ENCODE measurements at places on chromosomes 11 and 22.

DNA sequence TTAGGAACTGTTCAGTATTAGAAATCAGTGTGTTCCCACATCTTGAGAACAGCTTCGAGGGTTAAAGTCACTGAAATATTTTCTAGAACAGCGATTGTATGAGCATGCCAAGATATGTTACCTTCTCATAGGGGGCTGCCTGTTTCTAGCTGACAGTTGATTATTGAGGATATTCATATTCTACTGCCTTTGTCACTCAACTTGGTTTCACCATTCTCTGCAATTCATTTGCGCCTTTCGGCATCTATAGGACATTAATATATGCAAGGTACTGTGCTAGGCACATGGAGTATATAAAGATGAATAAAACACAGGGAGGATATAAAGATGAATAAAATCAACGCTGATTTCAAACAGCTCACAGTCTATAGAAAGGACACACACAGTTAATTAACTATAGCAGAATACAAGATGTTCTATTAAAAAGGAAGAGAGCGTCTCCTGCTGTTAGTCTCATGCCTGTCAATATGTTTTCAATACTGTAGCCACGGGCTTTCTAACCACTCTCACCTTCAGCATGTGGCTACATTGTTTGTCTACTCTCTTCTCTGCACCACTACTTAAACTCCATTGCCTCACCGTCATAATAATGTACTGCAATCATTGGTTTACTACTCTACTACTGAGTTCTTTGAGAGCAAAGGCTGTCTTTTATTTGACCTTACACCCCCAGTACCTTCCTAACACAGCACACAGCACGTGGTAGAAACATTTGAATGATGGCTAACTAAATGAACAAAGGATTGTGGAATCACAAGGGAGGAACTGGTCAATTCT is 81.9 kb downstream of the RAB30 start:
- no peak for DNase-seq

GRCh38 chr11:46694607-46695006 is 5.8 kb downstream of the ARHGAP1 start:
- no peak for DNase-seq

DNA sequence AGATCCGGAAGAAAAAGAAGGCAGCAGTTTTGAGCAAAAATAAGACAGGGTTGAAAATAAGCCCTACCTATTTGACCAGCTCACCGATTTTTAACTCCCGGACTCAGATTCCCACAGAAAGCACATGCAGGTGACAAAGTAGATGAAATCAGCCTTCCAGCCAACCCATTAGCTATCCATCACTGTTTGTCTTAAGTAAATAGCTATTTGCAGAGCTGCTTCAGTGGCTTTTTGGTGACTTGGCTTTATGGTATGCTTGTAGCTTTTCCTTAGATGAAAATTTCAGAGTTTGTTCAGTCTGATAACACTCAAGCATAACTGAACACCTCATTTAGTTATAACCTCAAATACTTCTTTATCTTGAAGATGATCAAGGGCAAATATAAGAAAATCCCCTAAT is 192.6 kb downstream of the HIPK3 start:
- no peak for DNase-seq

- DNase-seq, result no peak
Observed at GRCh38 chr22:30261134-30261533, 5.5 kb downstream of the OSM start.

DNA sequence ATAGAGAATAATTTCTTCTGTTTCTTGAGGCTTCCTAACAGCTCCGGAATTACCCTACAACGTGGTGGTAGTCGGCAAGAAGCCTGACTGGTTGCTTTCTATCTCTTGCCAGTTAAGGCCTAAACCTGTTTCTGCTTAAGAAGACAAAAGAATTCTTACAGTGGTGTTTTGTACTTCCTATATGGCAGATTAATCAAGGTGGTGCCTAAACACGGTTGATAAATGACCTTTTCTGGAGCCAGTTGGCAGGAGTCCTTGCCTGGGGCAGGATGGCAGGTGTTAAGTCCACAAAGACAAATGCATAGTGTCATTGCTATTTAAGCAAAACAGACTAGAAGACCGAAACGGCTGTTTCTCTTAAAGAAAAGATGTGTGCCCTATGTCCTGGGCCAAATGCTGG is 9.9 kb downstream of the GVQW3 start:
- DNase-seq, result peak; percentile 46

- DNase-seq, result no peak
Observed at GRCh38 chr11:45765836-45766235, 39.1 kb upstream of the SLC35C1 start.

GRCh38 chr22:35349704-35350538 is 31.0 kb upstream of the HMOX1 start:
- DNase-seq, result peak; percentile 84

DNA sequence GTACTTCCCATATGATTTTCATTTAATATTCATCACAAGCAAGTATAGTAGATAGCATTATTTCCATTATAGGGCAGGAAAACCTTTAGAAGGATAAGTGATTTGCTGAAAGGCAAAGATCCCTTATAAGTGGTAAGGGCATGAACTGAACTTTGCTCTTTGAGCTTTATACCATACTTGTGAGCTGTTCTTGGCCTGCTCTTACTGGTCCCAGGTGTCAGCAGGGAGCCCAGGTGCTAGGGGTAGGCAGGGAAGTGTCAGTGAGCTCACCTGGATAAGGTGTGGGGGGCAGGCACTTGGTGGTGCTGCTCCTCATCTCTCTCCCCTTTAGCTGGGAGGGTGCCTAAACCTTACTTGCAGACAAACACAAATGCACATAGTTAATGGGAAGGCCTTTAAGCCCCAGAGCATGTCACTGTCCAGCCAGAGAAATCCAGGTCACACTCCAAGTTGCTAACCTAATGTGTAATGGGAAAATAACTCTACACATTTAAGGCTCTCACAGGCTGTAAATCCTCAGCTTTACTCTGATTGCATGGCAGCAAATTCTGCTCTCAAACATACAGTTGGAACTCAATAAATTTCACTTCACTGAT is 114.4 kb downstream of the PLEKHA7 start:
- DNase-seq, result no peak

GRCh38 chr22:35559354-35560005 is 18.8 kb downstream of the RASD2 start:
- DNase-seq, result no peak

DNA sequence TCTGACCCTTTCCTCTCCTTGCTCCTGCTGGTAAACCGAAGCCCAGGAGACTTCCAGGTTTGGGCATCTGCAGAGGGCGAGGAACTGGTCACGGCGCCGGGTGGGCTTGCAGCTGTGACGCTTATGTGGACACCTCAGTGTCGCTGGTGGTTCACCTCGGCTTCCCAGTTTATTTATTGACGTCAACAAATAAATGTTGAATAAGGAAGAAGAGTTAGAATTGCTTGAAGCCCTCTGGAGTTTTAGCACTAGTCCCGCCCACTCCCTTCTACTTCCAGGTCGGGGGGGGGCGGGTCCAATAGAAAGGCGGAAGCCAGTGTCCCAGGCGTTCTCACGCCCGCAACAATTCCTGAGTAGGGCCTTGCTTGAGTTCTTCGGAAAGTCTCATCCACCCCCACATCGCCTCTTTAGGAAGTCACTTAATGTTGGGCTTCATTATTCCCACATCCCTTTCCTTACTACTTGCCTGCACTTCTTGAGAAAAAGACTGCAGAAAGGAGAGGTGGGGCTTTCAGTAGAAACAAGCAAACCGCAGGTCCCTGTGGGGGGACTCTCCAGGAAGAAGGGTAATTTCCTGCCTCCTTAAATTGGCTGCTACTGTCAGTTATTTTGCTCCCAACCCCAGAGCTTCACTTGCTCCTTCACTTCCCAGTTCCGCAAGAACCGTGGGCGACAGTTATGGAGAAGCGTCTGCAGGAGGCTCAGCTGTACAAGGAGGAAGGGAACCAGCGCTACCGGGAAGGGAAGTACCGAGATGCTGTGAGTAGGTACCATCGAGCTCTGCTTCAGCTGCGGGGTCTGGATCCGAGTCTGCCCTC is at the start of gene TTC9C:
Gene TTC9C, plus strand, starts transcription at position 316 of the 818 bp plus-strand sequence. Its CDS starts 363 bp downstream, at position 679.
- DNase-seq, result peak; percentile 75

GRCh38 chr11:32905028-32905667 is 12.5 kb downstream of the QSER1 start:
- no peak for DNase-seq

- DNase-seq, result no peak
Observed at GRCh38 chr22:50294319-50294656, 13.2 kb downstream of the PLXNB2 start.

DNA sequence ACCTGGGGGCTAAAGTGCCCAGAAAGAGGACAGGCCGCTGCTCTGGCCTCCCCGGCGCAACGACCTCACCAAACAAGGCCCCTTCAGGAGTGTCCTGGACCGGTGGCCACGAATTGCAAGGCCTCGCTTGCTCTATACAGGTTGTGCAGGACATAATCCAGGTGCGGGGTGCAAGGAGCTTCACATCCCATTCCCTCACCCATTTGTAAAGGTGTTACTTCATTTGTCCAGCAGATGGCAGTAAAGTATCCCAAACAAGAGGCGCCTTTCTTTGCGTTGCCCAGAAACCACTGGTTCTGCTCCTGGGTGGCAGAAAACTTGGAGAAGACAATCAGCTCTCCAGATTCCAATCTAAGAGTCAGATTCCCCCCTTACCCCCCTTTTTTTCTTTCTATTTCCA is 35.9 kb upstream of the PRDM11 start:
- DNase-seq, result peak; percentile 58

GRCh38 chr11:76825726-76826396 is 34.9 kb upstream of the ACER3 start:
- no peak for DNase-seq

- no peak for DNase-seq
Observed at GRCh38 chr11:95495706-95496105, 264.7 kb upstream of the SESN3 start.

DNA sequence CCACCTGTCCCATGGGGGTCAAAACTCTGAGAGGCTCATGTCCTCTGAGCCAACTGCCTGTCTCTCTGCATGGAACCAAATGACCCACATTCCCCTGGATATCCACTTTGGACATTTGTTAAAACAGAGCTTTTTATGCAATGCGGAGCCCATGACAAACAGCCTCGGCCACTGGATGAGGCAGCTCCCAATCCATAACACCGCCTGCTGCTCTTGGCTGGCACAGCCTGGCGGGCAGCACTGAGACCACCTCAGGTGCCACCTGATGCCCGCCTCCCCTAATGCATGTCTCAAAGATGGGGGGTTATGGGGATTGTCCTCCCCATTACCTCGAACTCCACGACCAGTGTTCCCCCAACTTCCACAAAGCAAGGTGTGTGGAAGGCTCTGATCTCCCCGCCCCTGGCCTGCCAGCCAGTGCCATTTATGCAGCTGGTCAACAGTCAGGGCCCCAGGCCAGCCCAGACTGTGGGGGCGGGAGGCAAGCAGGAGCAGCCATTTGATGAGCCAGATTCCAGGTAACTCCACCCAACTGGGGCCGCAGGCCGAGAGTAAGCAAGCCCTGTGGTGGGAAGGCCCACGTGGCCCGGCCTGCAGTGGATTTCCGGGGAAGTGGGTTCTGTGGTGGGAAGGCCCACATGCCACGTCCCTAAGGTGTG is 84.2 kb downstream of the PHF21B start:
- no peak for DNase-seq

DNA sequence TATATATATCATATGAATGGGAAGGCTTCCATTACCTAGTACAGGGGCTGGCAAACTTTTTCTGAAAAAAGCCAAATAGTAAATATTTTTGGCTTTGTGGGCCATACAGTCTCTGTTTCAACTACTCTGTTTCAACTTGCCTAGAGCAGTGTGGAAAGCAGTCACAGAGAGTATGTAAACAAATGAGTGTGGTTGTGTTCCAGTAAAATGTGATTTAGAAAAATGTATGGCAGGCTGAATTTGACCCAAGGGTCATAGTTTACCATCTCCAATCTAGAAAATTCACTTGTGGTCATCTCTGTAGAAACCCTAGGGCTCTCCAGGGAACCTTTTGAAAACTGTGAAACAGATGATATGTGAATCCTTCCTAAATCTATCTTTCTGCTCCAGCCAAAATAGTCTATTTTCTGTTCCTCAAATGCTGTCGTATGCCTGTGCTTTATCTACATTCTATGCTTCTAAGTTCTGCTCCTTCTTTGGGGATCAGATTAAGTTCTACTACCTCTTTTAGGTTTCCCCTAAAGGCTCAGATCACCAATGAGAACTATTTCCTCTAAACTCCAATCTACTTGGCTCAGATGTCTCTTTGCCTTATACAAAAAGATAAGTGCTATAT is 356.2 kb downstream of the METTL15 start:
- DNase-seq, result no peak

DNA sequence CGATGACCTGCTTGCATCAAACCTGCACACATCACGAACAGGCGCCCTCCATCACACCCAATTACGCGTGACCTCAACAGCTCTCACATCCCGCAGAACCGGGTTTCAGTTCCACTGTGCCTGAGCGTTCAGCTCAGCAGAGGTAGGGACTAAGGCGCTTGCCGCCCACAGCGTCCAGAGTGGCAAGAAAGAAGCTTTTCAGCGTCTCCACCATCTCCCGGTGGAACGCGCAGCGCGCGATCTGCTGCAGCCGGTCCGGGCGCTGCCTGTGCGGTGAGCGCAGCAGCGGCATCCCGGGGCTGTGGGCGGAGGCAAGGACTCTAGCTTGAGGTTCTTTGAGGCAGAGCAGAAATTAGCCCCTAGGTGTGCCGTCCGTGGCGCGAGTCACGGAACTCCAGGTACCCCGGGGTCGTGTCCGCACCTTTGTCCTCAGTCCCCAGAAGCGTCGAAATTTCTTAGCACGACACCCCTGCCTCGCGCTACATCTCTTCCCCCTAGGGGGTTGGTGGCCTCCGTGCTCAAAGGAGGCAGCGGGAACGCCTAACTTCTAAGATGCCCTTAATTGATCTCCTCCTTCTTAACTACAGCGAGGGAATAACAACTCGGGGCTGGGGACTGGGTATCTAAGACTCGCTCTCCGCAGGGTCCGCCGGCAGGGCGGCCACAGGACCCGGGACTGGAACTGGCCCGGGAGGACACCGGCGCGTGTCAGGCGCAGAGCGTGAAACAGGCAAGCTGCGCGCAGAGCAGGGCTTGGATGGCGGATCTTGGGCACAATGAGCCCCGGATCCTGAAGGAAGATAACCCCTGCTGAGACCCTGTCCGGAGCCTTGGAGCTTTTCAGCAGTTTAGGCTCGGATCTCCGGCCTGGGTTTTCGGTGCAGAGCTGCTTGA is 1.7 kb upstream of the CALCA start:
- DNase-seq, result no peak

- no peak for DNase-seq
Observed at GRCh38 chr22:36629320-36629719, 74.2 kb downstream of the CACNG2 start.

- no peak for DNase-seq
Observed at GRCh38 chr11:128488471-128488870, 98.9 kb downstream of the ETS1 start.

DNA sequence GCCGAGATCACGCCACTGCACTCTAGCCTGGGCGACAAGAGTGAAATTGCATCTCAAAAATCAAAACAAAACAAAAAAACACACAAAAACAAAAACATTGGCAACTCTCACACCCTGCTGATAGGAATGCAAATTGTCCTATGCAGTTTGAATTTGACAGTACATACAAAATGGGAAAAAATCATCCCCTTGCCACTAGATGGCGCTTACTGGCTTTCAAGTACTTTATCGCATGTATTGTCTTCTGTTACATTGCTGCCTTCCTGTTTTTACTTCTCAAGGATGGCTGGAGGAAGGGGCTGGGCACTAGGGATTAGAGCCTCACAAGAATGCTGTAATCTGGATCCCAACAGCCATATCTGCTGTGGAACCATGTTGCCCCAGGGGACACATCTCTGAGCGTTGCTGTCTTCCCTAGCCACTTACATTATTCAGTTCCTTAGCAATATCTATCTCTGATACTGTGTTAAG is 59.4 kb upstream of the A4GALT start:
- peak; percentile 80 for DNase-seq

GRCh38 chr11:13701506-13701905 is 33.0 kb downstream of the FAR1 start:
- DNase-seq, result no peak

- no peak for DNase-seq
Observed at GRCh38 chr11:3046190-3046589, 11.0 kb downstream of the CARS1 start.
